ENCODE measurements at places on chromosomes 11 and 22.

DNA sequence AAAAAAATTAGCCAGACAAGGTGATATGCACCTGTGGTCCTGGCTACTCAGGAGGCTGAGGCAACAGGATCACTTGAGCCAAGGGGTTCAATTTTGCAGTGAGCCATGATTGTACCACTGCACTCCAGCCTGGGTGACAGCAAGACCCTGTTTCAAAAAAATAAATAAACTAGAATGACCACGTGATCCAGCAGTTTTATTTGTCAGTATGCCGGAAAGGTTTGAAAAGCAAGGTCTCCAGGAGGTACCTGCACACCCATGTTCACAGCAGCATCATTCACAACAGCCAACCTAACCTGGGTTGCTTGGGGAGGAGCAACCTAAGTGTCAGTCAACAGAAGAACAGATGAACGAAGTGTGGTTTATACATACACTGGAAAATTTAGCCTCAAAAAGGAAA lies 78.7 kb upstream of the SEPTIN5 start:
- DNase-seq, result no peak

GRCh38 chr11:19093976-19094375 lies 23.0 kb upstream of the ZDHHC13 start:
- DNase-seq, result no peak

DNA sequence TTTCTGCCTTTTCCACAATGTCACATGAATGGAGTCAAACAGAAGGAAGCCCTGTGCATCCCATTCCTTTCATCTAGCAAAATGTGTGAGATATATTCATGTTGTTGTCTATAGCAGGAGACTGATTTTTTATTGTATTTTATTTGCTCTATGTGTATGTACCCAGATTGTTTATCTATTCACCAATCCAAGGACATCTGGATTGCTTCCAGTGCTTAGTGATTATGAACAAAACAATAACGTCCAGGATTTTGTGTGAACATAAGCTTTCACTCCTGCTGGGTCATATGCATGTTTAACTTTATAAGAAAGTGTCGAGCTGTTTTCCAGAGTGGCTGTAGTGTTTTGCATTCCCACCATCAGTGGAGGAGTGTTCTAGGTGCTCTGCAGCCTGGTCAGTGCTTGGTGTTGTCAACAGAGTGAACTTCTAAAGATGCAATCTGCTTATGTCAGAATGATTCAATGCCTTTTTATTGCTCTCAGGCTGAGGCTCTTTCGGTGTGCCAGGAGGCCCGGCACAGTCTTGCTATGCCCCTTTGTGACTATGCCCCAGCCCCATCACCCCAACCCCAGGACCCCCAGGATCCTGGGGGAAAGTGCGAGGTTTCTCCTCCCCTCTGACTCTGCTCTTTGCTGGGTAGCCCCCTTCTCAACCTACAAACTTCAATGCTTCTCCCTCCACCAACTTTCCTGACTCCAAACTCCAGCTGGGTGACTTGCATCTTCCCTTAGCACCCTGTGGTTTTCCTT lies 19.9 kb upstream of the SYT13 start:
- no peak for DNase-seq

DNA sequence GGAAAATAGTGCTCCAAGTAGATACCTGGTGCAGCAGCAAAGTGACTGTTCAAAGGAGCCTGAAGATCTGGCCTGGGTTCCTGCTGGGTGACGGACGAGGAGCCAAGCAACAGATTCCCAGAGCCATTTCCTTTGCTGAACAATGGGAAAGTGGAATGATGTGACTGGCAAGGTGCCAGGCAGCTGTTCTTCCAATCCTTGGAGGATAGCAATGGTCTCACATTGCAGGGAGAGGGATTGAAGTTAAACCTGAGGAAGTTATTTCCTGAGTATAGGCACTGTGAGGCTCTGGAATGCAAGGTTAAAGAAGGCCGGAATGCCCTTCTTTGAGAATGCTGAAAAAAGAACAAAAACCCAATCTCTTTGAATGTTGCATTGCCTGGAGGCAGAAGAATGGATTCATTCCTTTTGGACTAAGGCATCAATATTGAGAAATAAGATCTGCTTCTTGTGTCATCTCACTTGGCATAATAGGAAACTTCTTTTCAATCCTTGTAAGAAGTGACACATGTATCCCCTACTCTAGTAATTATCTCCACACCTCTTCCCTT lies 223.8 kb downstream of the BLID start:
- no peak for DNase-seq
